ENCODE measurements at places on chromosomes 7 and 10.

DNA sequence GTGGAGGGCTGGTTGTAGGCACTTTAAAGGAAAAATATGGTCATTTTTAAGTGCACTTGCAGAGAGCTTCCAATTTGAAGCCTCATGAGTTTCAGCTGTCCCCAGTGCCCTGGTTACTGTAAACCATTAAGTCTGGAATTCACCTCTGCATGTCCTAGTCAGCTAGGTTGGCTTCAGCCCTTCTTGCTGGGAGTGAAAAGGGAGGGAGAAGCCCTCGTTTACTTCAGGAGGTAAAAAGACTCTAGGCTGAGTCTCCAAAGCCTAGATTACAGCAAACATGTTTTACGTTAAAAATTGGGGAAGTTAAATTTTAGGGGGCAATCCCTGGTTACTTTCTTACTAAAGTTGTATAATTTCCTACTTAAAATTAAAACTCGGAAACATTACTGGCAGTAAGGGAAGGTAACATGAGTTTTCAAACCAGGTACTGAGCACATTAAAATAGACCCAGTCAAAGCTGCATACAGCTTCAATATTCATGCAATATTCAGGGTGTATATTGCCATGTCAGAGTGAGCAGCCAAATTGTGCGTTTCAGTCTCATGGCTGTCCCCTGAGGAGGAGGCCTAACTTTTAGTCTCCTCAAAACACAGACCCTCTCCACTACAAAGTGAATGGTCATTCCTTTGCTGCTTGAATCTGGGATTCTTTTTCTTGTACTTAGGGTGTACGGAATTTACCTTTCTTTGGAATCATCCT lies 156.7 kb downstream of the PRKG1 start:
- no peak for DNase-seq

- no peak for DNase-seq
These were observed 201.2 kb upstream of the NPY start for GRCh38 chr7:24082826-24083225.

DNA sequence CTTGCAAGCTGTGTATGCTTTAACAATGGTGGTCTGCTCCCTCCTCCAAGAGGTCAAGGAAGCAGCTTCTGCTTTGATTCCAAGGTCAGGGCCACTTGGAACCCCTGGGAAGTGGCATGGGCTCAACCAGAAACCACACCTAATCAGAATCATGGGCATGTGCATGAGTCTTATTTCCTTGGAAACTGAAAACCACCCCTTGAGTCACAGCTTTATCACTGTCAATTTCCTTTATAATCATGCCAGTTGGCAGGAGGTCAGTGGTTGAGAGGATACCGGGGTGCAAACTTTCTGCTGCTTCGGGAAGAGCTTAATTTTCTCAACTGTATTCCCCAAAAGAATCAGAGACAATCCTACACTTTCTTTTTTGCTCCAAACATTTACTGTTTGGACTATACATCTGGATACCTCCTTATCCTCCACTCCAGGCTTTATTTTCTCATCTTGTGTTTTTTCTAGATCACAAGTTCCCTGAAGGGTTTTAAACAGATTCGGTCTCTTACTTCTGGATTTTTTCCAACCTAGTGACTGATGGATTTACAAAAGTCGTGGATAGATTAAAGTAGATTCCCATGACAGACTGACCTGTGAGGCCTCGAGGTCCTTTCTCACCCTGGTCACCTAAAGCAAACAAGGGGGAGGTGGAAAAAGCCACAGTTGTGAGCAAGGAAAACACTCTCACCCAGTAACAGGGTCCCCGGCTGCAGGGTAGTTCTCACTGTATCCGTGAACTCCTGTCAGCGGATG lies 36.0 kb downstream of the COL17A1 start:
- DNase-seq = no peak

GRCh38 chr7:5337047-5337446 lies 54.3 kb downstream of the SLC29A4 start:
- no peak for DNase-seq

DNA sequence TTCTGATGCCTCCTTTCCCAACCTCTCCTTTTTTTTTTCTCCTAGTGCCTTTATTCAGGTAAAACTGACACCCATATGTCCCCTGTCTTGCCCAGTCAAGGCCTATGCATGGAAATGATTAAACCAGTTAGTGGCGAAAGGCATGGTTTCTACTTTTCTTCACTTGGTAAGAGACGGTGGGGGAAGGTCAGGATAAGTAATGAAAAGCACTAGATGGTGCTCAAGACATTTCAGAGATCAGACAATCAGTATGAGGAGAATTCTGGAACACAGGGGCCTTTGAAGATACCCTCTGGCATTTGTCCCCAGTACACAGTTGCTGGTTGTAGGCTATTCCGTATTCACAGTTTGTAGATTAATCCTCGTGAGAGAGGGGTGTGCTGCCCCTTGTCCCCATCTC lies 121.2 kb downstream of the RTKN2 start:
- no peak for DNase-seq
